ENCODE measurements at places on chromosomes 3 and 15.

- no peak for DNase-seq
Measured at GRCh38 chr15:101651554-101652097, 555 bp downstream of the TM2D3 start.

- DNase-seq = no peak
Measured at GRCh38 chr15:50112488-50113186, 6.4 kb downstream of the ATP8B4 start.

DNA sequence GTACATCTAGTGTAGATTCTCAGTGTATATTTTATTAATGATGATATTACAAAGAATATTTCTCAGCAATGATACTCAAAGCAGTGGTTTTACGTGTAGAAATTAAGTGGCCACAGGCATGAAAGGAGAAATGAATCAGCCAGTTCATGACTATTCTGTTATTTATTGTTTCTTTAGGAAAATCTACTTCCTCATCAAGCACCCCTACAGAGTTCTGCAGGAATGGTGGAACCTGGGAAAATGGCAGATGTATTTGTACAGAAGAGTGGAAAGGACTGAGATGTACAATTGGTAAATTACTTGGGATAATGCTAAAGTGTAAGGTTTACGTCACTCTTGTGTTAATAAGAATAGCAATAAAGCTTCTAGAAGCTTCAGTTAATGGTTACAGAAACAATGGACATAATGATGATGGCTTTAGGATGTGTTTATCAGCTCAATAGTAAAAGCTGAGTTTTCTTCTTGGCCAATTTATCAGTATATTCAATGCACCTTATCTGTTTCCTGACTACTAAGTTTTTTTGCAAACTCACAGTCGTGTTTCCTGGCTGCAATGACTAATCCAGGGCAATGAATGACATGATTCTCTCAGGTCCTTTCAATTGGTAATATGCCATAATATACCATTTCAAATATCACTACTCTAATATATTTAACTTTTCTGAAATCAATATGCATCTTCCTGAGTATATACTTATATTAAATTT is 20.2 kb downstream of the ADGRG7 start:
- DNase-seq = no peak

DNA sequence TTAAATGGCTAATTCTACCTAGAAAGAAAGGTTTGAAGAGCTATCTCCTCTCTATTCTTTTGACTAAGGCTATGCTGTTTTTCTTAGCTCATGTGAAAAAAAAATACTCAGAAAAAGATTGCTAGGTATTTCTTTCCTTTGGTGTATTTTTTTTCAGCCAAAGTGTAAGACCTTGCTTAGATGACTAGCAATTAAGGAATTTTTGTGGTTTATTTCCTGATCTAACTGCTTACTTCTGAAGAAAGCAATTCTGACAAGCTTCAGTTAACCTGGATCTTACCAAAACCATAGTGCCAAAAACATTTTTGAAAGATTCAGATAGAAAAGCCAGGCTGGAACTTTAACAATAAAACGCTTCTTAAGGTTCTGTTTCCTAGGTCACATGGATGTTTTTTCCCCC is 315.6 kb downstream of the SOX2 start:
- DNase-seq = no peak

GRCh38 chr15:62962101-62962995 is 80.2 kb upstream of the TPM1 start:
- DNase-seq = no peak

- DNase-seq = no peak
Measured at GRCh38 chr15:51100785-51101489, 6.2 kb upstream of the TNFAIP8L3 start.

DNA sequence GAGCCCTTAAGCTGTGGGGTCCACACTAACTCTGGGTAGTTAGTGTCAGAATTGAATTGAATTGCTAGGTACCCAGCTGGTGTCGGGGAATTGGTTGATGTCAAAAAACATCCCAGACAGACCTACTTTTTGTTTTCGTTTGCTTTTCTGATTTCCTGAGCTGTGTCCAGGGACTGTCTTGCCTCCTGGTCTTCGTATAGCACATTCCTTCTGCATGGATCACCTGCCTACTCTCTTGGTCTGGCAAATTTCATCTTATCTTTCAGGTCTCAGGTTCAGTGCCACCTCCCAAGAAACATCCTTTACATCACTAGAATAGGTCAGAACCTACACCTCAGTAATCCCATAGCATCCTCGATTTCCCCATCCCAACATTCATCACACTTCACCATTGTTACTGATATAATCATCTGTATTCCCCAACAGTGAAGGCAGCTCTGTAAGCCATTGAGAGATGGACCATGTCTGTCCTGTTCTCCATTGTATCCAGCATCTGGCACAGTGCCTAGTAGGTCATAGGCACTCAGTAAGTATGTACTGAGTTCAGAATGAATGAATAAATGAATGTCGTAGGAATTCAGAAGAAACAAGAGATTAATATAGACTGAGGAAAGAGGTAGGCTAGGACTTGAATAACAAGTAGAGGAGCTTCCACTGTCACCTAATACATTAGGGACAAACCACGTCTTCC is 81.2 kb downstream of the ANP32A start:
- no peak for DNase-seq

DNA sequence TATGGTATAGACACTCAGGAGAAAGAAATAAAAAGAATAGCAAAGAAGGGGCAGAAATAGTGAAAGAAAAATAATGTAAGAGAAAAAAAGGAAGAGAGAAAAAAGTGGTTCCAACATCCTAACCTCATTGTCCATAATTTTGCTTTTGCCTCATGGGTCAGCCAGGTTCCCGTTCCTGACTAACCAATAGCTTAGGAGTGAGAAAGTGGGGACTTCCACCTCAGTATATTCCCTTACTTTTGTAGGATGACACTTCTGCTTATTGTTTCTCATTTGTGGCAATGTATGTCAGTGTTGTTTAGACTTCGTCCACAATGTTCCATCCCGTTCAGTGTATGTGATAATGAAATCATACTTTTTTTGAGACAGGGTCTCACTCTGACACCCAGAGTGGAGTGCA is 9.3 kb upstream of the SLC12A8 start:
- DNase-seq = no peak

- DNase-seq = no peak
Measured at GRCh38 chr3:197171481-197172067, 126.8 kb downstream of the DLG1 start.

DNA sequence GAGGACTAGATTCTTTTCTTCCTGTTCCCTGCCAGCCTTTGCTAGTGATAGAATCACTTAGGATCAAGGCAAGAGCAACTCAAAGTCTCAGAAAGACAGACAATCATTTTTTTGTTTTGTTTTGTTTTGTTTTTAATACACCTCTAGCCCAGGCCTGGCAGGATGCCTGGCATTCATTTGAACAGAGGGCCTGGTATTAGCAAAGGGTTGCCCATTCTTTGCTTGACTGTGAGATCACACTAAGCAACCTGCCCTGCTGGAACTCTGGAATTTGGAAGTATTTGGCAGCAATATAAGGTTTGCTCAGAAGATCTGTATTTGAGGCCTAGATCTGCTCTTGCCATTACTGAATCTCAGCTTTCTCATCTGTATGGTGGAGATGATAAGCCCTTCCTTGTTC is 21.8 kb upstream of the ATP13A5 start:
- no peak for DNase-seq

DNA sequence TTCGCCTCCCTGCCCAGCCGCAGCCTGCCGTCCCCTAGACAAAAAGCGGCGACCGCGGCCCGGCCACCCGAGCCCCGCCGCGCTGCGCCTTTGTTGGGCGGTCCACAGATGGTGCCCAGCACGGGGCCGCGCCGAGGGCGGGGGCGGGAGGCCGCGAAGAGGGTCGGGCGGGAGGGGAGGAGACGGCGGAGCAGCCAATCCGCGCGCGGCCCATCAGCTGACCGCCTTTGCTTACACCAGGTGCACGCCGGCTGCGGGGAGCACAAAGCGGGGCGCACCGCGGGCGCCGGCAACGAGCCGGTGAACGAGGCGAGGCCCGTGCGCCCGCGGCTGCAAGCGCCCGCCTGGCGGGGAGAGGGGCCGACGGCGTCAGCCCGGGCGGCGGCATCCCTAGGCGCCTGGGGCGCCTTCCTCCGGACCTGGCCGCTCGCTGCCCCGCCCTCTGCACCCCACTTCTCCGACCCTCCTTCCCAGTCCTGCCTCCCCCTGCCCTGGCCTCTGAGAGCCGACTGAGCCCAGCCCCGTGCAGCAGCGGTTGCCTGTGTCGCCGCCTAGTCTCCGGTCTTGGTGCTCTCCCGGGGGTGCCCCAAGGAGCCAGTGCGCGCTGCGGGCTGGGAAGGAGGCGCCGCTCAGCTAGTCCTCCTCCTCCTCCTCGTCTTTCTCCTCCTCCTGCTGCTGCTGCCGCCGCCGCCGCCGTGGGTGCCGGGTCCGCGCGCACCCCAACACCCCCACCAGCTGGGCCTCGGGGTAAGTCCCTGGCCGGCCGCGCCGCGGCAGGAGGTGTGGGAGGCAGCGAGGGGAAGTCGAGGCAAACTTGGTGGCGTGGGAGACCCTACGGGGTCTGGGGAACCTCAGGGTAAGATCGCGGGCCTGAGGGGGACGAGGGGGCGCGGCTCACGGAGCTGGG is at the start of gene LRRN1:
TSS of gene LRRN1 (plus strand) at position 259 of the 907 bp plus-strand sequence. CDS start 45,211 bp downstream, outside the sequence.
- peak; percentile 6 for DNase-seq

DNA sequence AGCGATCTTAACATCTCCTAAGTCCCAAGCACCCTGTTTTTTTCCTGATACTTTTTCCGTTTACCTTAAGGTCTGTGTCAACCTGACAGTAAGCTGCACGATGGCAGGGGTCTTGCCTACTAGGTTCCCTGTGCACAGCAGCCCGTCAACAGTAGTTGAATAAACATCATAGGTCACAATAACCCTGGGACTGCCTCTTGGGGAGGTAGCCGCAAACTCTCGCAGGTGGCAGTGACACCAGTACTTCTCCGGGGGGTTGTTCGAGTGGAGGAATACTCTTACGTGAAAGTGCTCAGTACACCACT is 365 bp upstream of the PDCD6IP start:
- DNase-seq = no peak

DNA sequence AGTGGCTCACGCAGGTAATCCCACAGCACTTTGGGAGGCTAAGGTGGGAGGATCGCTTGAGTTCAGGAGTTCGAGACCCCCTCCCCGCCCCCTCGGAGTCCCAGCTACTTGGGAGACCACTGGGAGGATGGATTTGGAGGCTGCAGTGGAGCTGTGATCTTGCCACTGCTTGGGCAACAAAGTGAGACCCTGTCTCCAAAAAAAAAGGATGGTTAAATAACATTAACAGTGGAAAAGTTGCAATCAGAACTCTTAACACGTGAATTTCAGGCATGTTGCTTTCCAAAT is 1.4 kb upstream of the TMEM87A start:
- no peak for DNase-seq

DNA sequence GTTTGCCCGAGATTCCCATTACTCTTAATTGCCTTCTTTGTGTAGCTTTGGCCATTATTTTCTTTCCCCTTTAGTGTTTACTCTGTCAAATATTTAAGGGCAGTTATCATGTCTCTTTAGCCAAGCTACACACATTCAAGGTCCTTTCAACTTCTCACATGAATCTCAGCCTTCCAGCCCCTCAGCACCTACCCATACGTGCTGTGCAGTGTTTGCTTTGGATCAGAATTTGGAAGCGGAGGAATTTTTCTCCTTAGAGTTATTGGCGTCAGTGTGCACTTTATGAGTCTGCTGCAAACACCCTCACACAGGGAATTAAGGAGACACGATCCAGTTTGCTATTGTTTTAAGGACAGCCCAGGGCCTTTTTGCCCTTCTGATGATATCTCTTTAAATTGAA is 231.6 kb downstream of the CACNA2D3 start:
- DNase-seq = no peak

GRCh38 chr3:115666081-115666480 is 42.8 kb downstream of the GAP43 start:
- no peak for DNase-seq

- no peak for DNase-seq
Measured at GRCh38 chr3:146546366-146546965, 2.1 kb upstream of the PLSCR1 start.

- no peak for DNase-seq
Measured at GRCh38 chr3:119531151-119531550, 28.3 kb downstream of the CD80 start.

GRCh38 chr15:59420986-59421618 is 16.9 kb upstream of the FAM81A start:
- DNase-seq = no peak

DNA sequence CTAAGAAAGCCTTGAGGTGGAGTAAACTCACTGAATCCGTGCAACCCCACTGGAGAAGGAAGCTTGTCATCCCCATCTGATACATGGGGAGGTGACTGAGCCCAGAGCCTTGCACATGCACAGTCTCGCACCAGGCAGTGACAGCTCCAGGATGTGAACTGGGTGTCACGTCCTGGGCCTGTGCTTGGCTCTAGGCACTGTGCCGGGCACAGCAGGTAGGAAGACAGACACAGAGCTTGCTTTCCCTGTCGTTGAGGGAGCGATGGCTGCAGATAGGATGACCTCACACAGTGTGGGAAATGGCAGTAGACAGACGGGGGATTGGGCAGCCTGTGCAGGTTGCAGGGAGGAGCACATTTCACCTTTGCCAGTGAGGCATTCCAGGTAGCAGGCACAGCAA is 12.2 kb upstream of the ATP2B2 start:
- DNase-seq = no peak

DNA sequence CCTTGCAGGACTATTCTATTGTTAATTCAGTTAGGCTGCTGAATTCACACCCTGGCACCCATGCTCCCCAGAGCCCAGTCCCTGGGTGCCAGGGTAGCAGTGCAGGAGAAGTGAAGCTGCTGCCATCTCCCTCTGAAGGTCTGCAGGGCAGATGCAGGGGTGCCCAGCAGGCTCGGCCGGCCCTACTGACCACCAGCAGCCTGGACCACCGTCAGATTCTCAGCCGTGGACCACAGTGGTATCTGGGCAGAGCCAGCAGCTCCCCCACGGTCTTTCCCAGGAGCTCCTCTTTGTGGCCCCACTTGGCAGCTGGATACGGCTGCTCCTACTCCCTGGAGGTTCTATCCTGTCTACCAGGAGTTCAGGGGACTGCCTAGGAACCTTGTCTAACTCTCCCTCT is 46.8 kb downstream of the ALDH1L1 start:
- DNase-seq = no peak

GRCh38 chr3:153442386-153442785 is 280.4 kb downstream of the RAP2B start:
- no peak for DNase-seq
